ENCODE measurements at places on chromosomes 13 and 19.

GRCh38 chr13:49739498-49740187 is 48.4 kb upstream of the EBPL start:
- no peak for DNase-seq

DNA sequence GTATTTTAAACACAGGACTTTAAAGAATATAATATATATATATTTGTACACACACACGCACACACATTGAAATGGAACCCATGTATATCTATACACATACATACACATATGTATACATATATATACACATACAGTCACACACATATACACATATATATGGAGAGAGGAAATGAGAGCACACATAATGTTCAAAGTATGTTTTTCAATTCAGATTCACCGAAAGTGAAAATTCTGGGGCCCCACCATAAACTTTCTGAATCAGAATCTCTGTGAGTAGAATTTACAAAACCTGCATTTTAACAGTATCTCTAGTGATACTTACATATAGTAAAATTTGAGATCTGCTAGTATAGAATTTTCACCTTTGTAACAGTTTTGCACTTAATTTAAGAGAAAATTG is 60.4 kb upstream of the OBI1 start:
- DNase-seq: no peak

DNA sequence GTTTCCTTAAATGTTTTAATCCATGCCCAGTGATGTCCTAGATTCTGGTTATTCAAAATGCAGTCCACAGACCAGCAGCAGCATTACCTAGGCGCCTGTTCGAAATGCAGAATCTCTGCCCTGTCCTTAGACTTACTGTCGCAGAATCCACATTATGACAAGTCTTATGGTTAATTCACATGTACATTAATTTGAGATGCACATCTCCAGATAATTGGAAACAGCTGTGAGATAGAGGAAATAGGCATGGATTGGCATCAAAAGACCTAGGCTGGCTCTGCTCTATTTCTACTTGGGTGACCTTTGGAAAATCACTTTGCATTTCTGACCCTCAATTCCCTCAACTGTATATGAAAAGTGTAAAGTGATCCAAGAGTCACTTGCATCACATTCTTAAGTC is 700.7 kb downstream of the DIAPH3 start:
- DNase-seq: no peak

- no peak for DNase-seq
Observed at GRCh38 chr13:68261105-68261504, 1031.0 kb upstream of the PCDH9 start.

DNA sequence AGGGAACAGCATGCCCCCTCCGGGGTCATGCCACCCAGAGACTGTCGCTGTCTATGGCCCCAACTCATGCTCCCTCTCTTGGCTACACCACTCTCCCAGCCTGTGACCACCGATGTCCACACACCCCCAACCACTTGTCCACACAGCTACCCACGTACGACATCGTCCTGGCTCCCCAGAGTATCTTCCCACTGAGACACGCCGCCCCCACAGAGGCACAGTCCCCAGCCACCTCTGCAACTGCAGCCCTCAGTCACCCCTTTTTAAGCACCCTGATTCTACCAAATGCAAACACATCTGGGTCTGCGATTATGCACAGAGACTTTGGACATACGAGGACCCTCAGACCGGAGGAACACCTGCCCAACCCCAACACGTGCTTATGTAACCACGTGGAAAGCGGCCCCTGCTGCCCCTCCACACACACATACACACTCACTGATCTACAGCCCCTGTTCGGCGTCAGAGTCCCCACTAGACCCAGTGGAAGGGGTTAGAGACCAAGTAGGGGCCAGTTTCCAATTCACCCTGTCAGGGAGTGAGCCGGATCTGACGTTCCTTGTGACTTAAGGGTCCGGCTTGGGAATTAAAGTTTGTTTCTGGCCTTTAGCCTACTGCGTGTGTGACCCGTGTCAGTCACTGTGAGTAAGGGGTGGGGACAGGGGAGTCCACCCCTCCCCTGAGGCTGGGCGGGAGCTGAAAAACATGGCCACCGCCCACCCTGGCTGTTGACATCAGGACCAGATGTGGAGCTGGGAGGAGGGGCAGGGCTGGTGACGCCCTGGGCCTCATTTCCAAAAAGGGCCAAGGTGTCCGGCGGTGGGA is 11.9 kb upstream of the AXL start:
- no peak for DNase-seq

Measured in activated T-helper 2 cell treated with anti-CD3 and anti-CD28 coated beads, Interferon-gamma antibody, Interleukin-2, Interleukin-4, amounts not matched to agents 10 μg/mL and 5 μg/mL and 100 μg/mL, durations not matched to agents 14 hours and 24 hours and 36 hours (primary cell).